ENCODE measurements at places on chromosomes 5 and 9.

- no peak for ATAC-seq
These were observed 270.2 kb downstream of the FSTL4 start for GRCh38 chr5:133341915-133342710.

DNA sequence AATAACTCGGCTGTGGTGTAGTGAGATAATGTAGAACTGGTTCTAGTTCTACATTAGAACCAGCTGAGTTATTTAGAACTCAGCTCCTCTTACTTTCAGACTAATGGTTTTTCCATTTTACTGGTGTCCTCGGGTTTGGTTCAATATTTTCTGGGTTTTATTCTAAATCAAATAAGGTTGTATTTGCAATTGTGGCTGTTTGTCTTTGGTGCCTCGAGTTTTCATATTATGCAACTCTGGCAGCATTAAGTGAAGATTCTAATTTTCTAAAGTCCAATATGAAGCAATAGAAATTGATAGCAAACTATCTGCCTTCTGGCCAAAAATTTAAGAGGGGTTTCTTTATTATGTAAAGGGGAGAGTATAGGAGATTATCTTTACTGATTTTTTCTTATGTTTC is 19.0 kb downstream of the C6 start:
- no peak for ATAC-seq

GRCh38 chr5:146447734-146448380 is 724 bp downstream of the TCERG1 start:
- peak; percentile 11 for ATAC-seq

GRCh38 chr9:122180633-122181032 is 20.9 kb downstream of the MORN5 start:
- ATAC-seq: no peak

DNA sequence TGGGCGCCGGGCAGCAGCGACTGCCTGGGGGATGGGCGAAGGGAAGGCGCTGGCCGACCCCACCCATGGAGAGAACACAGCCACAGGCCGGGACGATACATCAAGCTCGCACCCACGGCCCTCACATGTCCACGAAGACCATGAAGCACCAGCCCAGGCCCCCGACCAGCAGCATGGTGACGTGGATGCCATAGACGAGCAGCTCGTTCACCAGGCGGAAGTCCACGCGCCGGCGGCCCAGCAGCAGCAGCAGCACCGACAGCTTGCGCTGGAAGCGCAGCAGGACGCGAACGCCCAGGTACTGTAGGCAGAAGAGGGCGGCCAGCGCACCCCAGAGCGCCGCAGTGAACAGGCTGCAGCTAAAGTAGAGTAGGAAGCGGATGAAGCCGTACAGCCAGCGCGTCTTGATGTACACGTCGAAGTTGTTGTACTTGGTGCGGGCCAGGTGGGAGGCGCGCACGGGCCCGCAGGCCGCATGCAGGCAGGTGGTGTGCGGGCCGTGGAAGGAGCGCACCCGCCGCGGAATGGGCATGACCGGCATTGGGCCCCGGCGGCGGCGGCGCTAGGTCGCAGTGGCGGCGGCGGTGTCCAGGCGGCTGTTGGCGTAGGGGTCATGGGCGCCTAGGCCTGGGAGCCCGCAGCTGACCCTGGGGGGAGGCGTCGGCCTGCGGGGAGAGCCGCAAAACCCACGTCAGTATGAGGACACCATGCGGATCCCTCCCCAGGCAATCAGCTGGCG is 2.1 kb downstream of the TMEM250 start:
- ATAC-seq: no peak

DNA sequence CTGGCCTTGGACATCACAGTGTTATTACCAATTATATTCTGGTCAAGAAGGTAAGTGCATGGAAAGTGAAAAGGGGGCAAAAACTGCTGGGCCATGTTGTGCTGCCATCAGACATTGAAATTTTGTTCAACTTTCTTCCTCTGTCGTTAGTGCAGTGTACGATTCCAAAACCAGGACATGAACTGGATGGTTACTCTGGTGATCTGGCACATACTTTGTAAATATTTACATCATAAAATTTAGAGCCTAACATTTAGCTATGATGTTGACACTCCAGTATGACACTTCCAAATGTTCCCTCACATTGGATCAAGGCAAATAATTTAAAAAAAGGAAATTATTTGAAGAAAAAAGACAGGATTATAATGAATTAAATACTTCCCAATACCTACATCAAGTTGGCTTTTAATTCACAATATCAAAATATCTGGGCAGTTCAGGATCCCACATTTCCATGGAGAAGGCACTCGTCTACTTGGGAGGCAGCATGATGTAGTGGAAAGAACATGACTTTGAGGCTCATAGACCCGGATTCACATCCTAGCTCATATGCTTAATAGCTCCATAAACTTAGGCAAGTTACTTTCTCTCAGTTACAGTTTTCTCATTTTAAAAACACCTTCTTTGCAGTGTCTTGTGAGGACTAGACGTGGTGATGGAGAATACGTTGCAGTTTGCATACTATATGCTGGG is 342.5 kb upstream of the MPDZ start:
- ATAC-seq: no peak

DNA sequence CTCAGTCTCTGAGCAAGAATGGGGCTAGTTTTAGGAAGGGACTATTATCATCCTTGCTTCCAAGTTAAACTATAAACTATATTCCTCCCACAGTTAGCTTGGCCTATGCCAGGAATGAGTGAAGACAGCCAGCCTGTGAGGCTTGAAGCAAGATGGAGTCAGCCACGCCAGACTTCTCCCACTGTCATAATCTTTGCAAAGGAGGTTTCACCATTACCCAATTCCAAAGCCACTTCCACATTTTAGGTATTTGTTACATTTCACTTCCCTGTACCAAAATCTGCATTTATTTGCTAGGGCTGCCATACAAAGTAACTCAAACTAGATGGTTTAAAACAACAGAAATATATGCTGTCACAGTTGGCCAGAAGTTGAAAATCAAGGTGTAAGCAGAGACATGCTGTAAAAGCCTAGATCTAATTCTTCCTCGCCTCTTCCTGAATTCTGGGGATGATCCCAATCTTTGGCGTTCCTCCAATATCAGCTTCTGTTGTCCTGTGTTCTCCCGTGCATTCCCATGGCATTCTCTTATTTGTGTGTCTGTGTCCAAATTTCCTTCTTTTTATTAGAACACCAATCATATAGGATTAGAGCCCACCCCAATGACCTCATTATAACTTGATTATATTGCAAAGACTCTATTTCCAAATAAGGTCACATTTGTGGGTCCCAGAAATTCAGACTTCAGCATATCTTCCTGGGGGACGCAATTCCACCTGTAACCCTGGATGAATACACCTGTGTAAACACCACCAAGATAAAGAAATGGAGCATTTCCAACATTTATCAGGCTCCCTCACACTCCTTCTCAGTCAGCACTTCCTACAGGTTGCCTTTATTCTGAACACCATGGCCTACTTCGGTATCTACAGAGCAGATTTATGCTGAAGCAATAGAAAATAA is 126.8 kb downstream of the GCNT1 start:
- ATAC-seq: no peak

- ATAC-seq: no peak
These were observed 20.9 kb upstream of the COMMD10 start for GRCh38 chr5:116063950-116064349.

All from activated CD4-positive, CD25-positive, alpha-beta regulatory T cell treated with anti-CD3 and anti-CD28 coated beads, Interleukin-2, amount 50 U/mL, for 24 hours (primary cell).